ENCODE measurements at places on chromosomes 16 and 17.

DNA sequence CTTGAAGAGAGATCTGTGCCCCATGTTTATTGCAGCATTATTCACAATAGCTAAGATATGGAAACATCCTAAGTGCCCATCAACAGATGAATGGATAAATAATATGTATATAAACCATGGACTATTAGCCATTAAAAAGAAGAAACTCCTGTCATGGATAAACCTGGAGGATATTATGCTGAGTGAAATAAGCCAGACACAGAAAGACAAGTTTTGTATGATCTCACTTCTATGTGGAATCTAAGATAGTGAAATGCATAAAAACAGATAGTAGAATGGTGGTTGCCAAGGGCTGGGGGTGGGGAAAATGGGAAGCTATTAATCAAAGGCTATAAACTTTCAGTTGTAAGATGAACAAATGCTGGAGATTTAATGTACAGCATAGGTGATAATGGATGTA lies 19.9 kb upstream of the HEATR6 start:
- DNase-seq, result no peak

GRCh38 chr16:53561101-53561888 lies 58.3 kb upstream of the AKTIP start:
- DNase-seq, result no peak

GRCh38 chr17:77212081-77212832 lies 71.5 kb downstream of the SEC14L1 start:
- DNase-seq, result no peak

DNA sequence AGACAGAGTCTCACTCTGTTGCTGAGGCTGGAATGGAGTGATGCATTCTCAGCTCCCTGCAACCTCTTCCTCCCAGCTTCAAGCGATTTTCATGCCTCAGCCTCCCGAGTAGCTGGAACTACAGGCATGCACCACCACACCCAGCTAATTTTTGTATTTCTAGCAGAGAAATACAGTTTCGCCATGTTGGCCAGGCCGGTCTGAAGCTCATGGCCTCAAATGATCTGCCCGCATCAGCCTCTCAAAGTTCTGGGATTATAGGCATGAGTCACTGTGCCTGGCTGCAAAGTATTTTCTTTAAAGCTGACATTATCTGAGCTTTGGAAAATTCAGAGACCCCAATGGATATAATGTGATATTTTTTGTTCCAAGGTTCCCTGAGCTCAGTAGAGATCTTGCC lies 31.1 kb upstream of the SLC6A2 start:
- no peak for DNase-seq

- DNase-seq, result no peak
These were observed 153.3 kb downstream of the CHD9 start for GRCh38 chr16:53207810-53208752.

GRCh38 chr17:35641032-35641431 lies 53.9 kb downstream of the AP2B1 start:
- no peak for DNase-seq

- no peak for DNase-seq
These were observed 869 bp downstream of the ZNF48 start for GRCh38 chr16:30395992-30396585.

- no peak for DNase-seq
These were observed 5.2 kb downstream of the ITPRIPL2 start for GRCh38 chr16:19118938-19119431.

GRCh38 chr17:7444682-7445618 lies at the start of gene CHRNB1:
Gene CHRNB1 (plus strand): TSS chr17:7445061. CDS start chr17:7445128, 67 bp downstream.
- DNase-seq, result no peak

- no peak for DNase-seq
These were observed 9.3 kb downstream of the SSTR2 start for GRCh38 chr17:73174126-73174525.

DNA sequence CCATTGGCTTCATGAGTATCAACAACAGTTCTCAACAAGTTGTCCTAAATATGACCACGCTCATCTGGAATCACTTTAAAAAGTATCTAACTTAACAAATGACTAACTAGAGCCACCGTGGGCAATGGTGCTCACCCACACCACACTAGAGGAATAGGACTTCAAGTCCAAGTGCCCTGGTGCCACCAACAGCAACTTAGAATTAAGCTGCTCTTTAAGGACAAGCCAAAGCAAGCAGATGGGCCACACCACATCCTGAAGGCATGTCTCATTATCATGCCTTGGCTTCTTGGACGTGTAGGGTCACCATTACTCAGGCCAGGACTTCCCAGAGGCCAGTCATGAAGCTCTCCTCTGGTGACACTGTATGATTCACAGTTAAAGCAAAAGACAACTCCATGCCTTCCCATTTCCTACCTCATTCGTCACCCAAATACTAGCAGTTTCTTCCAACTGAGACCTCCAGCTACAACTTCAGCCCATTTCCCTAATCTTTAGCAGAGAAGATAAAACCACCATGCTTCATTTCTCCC lies 9.4 kb upstream of the SLC6A4 start:
- DNase-seq, result no peak

DNA sequence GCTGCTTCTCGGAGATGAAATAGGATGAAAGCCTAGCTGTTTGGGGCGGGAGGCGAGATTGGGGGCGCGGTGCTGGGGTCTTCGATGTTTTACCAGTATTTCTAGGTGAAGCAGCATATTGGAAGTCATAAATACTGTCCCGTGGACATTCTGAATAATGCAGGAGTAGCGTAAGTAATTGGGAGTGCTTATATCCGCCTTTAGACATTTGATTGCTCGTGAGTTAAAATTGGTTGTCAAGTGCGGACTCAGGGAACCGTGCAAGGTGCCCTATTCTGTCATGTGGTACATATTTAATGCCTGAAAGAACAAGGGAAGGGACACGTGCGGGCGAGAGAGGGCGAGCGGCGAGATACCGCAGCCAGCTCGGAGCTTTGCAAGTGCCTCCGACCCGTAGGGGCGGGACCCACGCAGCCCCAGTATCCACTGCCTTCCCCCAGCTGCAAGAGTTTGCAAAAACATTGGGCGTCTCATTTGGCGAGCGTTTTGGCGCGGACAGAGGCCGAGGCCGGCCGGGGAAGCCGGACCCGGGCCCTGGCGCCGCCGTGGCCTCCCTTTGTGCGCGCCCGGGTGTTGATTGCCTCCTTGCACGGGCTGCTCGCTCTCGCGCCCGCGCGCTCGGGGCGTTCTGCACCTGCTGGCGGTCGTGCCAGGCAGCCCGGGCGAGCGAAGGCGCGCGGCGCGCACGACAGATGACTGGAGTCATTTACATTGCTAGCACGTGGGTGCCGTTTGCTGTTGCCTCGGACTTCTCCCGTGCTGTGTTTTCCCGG lies 849.8 kb upstream of the RBFOX1 start:
- no peak for DNase-seq

GRCh38 chr16:8676160-8676547 lies 1.7 kb downstream of the ABAT start:
- DNase-seq, result no peak

DNA sequence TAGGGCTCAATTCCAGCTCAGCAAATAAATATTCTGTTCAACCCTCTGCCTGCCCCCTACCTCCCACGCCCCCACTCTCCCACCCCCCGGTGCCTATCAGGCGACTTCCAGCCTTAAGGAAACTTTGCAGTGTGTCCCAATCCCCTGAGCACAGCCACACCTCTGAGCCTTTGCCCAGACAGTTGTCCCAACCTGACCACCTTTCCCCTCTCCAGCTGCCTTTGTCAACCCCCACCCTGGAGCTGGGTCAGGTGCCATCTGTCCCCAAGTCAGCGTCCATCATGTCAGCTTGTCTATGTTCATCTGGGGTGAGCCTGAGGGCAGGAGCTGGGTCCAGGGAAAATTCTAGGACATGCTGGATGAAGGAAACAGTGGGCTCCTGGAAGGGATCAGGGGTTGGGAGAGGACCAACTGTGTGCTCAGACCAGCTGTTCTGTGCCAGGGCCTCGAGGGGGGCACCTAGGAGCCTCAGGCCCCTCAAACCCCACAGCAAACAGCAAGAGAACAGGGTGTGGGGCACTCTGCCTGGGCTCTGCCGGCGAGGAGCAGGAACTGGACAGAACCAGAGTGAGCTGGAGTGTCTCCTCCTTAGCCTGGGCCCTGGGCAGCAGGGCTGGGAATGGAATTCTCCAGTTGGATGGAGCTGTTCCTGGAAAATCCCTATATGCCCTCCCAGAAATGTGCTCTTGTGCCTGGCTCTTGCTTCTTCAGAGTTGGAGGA lies 17.8 kb downstream of the CDH16 start:
- no peak for DNase-seq

All from stimulated activated CD4-positive, alpha-beta T cell treated with anti-CD3 and anti-CD28 coated beads, Interleukin-12 subunit alpha, Interleukin-12 subunit beta, amount 100 ng/mL, for 4 hours (primary cell).